ENCODE measurements at places on chromosomes 12 and 14.

- H3K27me3 ChIP-seq: no peaks in the 10 kb centered on the region
- H3K27ac ChIP-seq: no peak overlapping the region
- DNase-seq: no peak
- no peaks in the 10 kb centered on the region for H3K36me3 ChIP-seq
These were observed 13.9 kb downstream of the MYL2 start for GRCh38 chr12:110906516-110906915.

DNA sequence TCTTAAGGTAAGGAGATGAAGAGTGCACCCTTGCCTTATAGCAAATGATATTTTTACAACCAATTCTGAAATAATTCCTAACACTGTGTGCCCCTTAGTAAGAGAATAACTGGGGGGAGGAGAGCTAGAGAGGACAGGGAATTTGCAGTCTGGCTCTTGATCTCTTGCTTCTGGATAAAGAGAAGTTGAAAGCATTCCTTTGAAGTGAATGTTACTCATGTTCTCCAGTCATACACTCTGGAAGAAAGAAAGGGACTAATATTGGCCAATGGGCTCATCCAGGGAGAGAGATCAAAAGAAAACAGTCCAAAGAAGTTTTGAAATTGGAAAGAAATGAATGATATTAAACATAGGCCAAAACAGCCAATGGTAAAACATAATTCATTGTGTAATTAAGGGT lies 25.3 kb downstream of the C12orf75 start:
- no peak overlapping the region for H3K4me3 ChIP-seq
- peak overlapping the region; percentile 10 for H3K27ac ChIP-seq
- peaks cover 11% of the 10 kb centered on the region for H3K4me1 ChIP-seq

- peaks cover 31% of the 10 kb centered on the region for H3K4me1 ChIP-seq
- peak overlapping the region; percentile 94 for H3K27ac ChIP-seq
- H3K27me3 ChIP-seq: no peaks in the 10 kb centered on the region
- no peak overlapping the region for H3K4me3 ChIP-seq
These were observed 66.2 kb upstream of the PTGR2 start for GRCh38 chr14:73785336-73785833.

DNA sequence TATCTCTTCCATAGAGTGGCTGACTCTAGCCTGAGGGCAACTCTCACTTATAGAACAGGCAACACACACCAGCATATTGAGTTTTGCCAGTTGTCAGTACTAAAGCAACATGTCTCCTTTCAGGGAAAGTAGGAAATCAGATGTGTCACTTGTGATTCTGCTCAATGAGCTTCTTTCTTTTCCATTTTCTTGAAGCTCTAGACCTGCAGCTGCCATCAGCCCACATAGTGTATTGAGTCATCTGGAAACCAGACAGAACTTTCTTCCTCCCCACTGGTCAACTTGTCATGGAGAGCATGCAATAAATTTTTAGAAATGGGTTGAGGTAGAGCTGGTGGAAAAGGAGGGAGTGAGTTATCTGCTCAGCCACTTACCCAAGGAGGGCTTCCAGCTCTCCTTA lies 209.0 kb upstream of the PLEKHG7 start:
- H3K27ac ChIP-seq: no peak overlapping the region
- no peaks in the 10 kb centered on the region for H3K36me3 ChIP-seq
- peak; percentile 45 for DNase-seq
